ENCODE measurements at places on chromosomes 6 and 20. TPM values are rescaled to one million over a fixed set of nuclear protein-coding genes. Genes with fewer than 3 reads are reported as not detected.

- DNase-seq, result no peak
Observed at GRCh38 chr6:129767776-129768485, 58.0 kb upstream of the ARHGAP18 start.

- DNase-seq, result no peak
Observed at GRCh38 chr6:46044881-46045617, 29.4 kb upstream of the CLIC5 start.

MDN1 gene
- 40.0 TPM for polyA plus RNA-seq

IL17F gene
- polyA plus RNA-seq, result not detected

ADGRF1 gene
- 0.32 TPM for polyA plus RNA-seq

All from left lung (tissue), 14 donors.